Stimulated activated CD8-positive, alpha-beta memory T cell treated with anti-CD3 and anti-CD28 coated beads, Interleukin-15, amount 100 ng/mL, for 1 hour (primary cell): ENCODE measurements at places on chromosomes 13 and 19.

DNA sequence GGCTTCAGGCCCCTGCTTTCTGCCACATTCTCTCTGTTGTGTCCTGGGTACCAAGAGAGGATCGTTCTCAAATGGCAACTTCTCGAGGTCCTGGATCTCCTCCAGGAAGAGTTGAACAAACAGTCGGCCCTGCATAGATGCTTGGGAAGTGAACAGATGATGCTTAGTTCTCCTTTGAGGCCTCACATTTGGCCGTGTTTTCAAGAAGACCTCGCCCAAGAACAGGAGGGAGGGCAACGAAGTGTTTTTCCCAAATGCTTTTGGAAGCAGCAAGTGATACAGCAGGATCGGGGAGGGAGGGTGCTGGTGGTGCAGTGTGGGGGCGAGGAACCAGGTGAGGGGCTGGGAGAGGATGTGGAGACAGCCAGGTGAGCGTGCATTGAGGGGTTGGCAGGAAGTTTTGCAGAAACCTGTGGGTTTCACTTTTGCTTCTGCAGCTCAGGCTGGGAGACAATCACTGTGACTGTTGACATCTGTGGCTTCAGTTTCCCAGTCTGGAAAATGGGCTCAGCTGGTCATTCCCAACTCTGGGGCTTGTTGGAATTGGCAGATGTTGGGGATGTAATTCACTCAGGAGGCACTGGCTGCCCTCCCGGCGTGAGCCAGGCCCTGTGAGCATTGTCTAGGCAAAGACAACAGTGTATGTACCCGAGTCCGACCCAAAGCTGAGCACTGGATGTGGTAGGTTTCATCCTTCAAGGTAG, 21.6 kb downstream of the MAST3 start:
- no peak for DNase-seq

GRCh38 chr19:34363094-34363493, 1.9 kb upstream of the GPI start:
- DNase-seq: no peak

DNA sequence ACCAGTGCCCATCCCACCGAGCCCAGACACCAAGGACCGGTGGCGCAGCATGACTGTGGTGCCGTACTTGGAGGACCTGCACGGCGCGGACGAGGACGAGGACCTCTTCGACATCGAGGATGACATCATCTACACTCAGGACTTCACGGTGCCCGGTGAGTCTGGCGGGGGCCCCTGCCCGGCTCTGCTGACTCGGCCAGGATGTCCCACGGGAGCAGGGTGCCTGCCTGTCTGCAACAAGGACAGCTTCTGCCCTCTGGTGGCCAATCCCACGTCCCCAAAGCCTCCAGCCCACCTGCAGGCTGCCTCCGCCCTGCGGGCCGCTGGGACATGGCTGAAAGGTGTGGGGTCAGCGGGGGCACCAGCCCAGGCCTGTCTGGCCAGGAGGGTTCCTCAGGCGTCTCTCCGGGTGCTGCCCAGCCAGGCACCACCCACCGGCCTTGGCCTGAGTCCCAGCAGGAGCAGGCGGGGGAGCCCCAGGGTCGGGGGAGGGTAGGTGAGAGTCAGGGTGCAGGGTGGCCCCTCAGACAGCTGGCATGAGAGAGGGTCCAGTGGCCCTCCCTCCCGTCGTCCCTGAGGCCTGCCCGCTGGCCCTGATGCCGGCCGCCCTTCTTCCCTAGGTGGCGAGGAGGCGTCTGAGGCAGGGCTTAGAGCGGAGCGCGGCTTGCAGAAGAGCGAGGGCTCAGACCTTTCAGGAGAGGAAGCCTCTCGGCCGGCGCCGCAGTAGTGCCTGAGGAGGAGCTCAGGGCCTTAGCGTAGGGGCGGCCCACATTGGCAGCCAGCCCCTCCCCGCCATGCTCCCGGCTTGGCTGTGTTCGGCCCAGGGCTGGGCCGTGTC, 14.6 kb downstream of the CBARP start:
- no peak for DNase-seq

GRCh38 chr19:49851456-49852259, 699 bp downstream of the PTOV1 start:
- DNase-seq: no peak

- DNase-seq: no peak
Measured at GRCh38 chr19:41627966-41628675, 1.2 kb upstream of the CEACAM4 start.

GRCh38 chr19:48637948-48638830, 1.0 kb upstream of the DBP start:
- peak; percentile 61 for DNase-seq

GRCh38 chr19:3073931-3074595, 11.8 kb upstream of the TLE5 start:
- DNase-seq: no peak

- DNase-seq: no peak
Measured at GRCh38 chr13:104773775-104774174, 1707.6 kb upstream of the SLC10A2 start.

DNA sequence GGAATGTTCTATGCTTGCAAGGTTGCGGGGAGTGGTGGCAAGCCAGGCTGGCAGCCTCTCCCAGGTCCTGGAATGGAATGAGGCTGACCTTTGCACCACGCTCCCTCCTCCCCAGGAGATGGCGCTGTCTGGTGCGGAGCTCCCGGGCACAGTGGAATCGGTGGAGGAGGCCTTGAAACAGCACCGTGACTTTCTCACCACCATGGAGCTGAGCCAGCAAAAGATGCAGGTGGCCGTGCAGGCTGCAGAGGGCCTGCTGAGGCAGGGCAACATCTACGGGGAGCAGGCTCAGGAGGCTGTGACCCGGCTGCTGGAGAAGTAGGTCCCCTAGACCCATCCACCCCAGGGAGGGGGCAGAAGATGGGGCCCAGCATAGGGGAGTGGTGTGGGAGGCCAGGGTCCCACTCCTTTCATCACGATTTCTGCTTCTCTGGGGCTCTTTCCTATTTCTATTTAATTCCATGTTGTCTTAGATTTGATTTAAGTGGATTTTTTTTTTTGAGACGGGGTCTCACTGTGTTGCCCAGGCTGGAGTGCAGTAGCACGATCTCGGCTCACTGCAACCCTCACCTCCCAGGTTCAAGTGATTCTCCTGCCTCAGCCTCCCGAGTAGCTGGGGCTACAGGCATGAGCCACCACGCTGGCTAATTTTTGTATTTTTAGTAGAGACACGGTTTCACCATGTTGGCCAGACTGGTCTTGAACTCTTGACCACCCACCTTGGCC, 53.2 kb upstream of the SHKBP1 start:
- DNase-seq: no peak

GRCh38 chr13:33744589-33745369, 73.2 kb upstream of the RFC3 start:
- no peak for DNase-seq

DNA sequence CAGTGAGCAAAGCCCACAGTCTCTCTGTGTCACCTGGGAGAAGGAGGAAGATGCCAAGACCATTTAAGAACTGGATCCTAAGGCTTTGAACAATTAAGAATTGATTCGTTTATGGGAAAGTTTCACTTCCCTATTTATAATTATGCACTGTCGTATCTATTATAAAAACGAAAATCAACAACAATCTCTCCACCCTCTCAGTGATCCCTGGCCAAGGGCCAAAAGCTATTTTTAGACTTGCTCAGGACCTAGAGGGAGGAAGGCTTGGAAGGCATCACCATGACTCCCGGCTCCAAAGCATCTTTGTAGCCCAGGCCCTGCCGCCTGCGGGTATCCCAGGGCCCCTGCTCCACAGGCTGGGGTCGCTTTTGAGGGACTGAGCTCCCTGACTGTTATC, 1.3 kb downstream of the RHPN2 start:
- DNase-seq: no peak

DNA sequence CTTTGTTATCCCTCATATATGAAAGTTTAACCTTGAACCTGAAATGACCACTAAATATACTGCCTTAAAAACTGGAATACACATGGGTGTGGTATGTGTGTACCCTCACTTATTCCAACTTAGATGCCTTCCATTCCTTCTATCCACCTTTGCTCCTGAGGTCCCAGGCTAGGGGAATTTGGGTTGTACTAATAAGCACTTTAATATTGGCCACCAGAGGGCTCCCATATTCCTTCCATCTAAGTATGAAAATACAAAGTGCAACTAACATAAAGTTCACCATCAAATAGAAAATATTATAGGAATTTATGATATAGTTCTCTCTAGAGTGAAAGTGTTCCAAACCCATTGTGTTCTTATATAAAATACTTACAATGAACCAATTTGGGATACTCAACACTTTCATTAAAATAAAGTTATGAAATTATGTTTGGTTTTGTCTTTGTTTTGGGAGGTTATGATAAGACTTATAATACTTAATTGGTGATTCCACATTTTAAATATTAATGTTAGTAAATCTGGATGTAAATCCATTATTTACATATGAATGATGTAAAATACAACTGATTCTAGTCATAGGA, 62.3 kb downstream of the ITGBL1 start:
- no peak for DNase-seq

DNA sequence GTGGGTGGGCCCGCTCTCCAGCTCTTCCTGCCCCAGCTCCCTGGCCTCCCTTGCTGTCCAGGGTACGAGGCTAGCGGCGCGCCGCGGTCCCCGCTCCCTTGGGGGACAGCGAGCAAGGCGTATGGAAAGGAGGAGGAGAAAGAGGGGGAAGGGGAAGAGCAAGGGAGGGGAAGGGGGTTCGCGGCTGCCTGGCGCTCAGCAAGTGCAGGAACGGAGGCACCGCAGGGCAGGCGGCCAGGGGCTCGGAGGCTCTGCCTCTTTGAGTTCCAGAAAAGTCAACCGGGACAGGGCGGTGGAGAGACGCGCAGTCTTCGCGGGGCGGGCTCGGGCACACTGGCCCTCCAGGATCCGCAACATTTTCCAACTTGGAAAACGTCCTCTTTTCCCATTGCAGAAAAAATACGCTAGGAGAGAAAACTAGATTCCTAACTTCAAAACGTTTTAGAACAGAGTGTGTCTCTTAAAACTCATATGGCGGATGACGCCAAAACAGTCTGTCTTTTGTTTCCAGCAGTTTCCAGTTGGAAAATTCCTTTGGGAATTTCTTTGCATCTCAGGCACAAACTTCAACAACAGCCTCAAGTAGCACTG, 23.1 kb upstream of the TNFRSF19 start:
- no peak for DNase-seq

DNA sequence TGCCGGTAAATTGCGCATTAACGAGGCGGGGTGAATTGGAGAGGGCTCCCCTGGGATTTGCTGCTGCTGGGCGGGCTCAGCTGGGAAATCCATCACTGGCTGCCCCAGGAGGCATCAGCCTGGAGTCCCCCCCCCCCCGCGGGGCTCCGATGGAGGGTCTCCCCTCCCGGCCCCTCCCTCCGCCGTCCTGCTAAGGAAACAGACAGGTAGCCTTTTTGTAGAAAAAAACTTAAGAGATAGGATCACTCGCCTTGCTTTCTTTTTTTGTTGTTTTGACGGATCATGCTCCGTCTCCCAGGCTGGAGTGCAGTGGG, 6.8 kb downstream of the TLE6 start:
- DNase-seq: no peak

DNA sequence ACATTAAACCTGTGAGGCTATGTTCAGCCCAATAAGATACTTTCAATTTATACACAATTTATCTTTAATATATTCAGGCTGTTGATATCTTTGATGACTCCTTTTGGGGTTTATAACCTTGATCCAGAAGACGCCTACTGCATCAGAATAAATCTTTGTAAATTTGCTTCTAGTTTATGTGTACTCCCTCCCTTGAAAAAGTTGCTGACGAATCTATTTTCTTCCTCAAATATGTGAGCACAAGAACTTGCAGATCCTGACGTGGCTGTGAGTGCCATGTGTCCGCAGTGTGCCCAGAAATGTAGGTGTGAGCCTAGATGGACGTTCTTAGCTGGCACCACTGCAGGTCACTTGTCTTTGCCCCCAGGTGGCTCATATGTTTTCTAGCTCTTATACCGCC, 60.6 kb upstream of the TPP2 start:
- DNase-seq: no peak

- DNase-seq: no peak
Measured at GRCh38 chr13:34108410-34108809, 290.5 kb downstream of the RFC3 start.

- DNase-seq: no peak
Measured at GRCh38 chr13:114058051-114058867, 74.2 kb downstream of the RASA3 start.

DNA sequence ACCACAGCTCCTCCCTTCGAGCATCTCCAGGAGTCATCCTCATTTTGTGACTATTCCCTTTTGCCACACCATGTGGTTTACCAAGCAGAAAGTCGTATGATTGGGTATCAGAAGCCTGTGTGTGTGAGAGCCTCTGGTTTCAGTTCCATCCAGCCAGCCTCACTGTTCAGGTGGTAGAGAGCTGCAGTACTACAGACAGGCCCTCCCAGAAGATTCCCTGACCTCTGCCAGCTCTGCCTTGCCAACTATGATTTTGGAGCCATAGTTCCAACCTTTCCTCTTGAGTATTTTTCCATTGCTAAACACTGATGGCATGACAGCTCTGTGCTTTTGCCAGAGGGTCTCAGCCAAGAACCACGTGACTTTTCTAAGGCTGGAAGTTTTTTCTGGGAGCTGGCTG, 82.5 kb downstream of the DHRS12 start:
- DNase-seq: no peak

DNA sequence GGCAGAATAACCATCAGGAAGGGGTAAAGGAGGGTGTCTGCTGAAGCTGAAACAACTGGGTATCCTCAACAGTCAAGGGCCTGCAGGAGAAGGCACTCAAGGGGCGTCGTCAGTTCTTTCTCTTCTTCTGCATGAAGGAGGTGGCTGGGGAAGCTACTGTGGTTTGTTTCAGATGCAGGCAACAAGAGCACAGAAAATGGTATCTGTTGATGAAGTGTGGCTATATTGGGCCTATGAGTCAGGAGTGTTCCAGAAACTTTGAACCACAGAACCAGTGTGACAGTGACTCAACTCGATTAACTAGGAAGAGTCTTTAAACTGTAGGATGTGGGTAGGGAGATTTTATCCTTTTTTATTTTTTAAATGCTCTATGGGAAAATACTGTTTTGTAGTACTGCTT, 686.3 kb downstream of the FGF9 start:
- DNase-seq: no peak

DNA sequence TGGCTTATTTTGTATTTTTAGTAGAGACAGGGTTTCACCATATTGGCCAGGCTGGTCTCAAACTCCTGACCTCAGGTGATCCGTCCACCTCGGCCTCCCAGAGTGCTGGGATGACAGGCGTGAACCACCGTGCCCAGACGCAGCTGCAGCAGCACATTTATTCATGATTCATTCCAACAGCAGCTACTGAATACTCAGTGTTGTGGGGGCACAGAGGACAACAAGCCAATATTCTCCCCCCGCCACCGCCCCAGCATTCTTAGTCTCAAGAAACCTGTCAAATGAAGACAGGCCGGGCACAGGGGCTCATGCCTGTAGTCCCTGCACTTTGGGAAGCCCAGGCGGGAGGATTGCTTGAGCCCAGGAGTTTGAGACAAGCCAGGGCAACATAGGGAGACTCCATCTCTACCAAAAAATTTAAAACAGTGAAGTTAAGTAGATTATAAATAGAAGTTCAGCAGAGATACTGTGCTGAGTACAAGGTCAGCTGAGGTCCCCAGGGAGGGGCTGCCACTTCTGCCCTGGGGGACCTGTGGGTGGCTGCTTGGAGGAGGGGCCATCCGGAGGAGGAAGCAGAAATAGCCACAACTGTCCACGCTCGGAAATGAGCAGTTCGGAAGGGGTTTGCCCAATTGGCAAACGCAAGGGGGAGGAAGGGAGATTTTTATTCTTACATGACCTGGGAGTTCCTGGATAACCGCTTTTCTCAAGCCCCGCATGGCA, 4.3 kb downstream of the DOT1L start:
- DNase-seq: no peak
